ENCODE measurements at places on chromosomes 16 and 17.

DNA sequence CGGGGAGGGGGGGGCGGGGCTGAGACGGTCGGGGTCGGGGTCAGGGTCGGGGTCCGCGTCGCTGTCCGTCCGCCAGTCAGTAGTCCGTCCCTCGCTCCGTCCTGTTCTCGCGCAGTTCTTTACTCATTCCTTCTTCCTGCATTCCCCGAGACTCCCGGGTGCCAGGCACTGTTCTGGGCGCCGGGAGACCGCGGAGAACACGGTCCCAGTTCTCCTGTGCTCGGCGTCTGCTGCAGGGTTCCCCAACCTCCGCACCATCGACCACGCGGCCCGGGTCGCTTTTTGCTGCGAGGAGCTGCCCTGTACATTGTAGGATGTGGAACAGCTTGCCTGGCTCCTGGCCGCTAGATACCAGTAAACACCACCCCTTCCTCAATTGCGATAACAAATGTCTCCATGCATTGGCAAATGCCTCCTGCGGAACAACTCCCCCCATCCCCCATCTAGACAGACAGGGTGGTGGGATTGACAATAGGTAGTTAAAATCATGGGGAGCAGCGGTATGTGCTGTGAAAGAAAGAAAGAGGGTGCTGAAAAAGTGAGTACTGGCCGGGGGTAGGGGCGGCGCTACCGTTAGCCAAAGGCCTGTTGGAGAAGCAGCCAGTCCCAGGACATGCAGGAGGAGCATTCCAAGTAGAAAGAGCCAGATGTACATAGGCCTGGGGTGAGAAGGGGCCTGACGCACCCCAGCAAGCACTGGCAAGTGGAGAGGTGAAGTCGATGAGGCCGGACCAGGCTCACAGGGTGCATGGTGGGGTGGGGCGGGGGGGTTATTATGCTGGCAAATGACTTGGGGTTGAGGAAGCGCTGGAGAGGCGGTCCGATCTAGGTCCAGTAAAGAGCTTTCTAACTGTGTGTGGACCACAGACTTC lies 631 bp downstream of the TRAF7 start:
- DNase-seq, result no peak

GRCh38 chr17:62009220-62009619 lies 55.9 kb downstream of the MED13 start:
- no peak for DNase-seq

DNA sequence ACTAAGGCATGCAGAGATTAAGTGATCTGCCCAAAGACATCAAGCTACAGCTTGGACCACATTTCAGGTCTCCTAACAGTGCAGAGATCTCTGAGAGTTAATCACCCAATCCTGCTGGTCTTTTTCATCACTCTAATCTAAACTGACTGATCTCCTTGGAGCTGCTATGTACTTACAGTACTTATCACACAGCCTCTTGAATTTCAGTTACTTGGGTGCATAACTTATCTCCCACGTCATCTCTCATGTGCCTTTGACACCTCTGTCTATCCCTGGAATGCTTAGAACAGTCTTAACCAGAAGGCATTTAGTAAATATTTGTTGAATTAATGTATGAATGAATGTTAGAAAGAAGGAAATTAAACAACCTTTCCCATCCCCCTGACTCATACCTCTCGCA lies 139.0 kb downstream of the SNX11 start:
- DNase-seq, result no peak

DNA sequence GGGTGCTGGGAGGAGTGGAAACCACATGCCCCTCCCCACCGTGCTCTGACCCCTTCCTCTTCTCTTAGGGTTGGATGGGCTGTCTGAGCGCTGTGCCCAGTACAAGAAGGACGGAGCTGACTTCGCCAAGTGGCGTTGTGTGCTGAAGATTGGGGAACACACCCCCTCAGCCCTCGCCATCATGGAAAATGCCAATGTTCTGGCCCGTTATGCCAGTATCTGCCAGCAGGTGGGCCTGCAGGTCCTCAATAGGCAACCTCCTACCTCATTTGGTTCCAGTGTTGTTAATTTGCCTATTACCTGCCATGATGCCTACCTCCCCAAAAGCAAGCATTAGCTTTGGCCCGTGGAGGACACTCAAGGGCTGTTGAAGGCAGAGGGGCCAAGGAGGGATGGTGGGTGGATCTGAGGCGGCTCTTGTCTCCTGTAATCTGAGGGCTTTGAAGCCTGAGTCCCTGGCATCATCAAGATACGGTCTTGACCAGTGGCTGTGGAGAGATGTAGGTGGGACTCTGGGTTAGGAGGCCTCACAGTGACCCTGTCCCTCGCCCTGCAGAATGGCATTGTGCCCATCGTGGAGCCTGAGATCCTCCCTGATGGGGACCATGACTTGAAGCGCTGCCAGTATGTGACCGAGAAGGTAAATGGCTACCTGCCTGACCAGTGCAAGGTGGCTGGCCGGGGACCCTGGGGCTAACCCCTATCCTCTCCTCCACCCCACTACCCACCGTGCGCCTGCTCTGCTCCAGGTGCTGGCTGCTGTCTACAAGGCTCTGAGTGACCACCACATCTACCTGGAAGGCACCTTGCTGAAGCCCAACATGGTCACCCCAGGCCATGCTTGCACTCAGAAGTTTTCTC lies 3.4 kb downstream of the ALDOA start:
- DNase-seq, result peak; percentile 66

DNA sequence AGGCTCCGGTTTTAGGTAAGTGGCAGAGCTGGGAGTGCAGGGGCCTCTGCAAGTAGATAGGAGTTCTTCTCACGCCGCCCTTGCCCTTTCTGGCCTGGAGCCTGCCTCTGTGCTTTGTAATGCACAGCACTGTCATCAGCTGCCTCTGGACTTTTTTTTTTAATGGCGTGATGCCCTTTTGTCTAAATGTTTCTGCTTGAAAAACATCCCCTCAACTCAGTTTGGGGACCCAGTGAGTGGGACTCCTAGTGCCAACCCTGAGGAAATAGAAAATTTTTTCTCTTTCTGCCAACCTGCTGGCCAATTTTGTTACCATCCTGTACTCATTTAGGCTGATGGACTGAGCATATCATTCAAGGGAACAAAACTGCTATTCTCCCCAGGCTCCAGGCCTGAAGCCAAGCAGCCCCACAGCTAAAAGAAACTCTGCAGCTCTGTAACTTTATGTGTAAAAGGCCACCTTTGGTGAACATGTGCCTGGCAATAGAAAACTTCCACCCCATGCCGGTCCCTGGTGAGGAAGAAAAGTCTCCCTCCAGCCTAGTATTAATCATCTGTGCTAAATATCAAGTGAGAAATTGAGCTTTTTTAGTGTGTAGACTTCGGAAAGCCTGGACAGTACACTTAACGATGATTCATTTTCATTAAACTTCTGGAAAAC lies 22.5 kb downstream of the SLC6A2 start:
- no peak for DNase-seq

DNA sequence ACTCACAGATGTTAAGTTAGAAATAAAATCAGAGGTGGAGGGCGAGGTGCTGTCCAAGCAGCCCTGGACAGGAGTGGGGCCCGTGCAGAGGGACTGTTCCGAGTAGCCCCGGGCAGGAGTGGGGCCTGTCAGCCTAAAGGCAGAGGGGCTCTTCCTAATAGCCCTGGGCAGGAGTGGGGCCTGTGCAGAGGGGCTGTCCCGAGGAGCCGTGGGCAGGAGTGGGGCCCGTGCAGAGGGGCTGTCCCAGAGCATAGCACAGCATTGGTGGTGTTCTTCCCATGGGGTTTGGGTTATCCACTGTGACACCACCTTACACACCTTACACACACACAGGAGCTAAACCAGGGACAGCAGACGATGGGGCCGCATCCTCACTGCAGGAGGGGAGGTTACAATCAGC lies 10.4 kb downstream of the CEP131 start:
- no peak for DNase-seq

GRCh38 chr17:46175891-46176290 lies 17.3 kb downstream of the KANSL1 start:
- no peak for DNase-seq

DNA sequence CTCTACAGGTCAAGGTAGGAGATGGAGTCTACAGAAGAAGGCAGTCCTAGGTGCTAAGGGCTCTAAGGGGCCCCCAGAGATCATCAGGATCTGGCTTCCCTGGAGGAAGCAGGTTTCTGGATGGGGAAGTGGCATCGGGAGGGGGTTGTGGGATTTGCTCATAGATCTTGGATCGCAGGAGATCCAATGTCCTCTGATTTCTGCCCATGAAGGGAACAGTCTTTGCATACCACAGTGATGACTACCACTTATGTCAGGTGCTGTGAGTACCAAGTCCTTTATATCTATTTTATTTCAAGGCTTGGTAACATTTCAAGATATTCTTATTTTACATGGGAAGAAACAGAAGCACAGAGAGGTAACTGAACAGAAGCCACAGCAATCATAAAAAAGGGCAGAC lies 164.0 kb downstream of the RGS9 start:
- DNase-seq, result no peak

DNA sequence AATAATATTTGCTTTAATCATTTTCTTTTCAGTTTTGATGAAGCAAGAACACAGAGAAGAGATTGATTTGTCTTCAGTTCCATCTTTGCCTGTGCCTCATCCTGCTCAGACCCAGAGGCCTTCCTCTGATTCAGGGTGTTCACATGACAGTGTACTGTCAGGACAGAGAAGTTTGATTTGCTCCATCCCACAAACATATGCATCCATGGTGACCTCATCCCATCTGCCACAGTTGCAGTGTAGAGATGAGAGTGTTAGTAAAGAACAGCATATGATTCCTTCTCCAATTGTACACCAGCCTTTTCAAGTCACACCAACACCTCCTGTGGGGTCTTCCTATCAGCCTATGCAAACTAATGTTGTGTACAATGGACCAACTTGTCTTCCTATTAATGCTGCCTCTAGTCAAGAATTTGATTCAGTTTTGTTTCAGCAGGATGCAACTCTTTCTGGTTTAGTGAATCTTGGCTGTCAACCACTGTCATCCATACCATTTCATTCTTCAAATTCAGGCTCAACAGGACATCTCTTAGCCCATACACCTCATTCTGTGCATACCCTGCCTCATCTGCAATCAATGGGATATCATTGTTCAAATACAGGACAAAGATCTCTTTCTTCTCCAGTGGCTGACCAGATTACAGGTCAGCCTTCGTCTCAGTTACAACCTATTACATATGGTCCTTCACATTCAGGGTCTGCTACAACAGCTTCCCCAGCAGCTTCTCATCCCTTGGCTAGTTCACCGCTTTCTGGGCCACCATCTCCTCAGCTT lies 45.0 kb downstream of the ESRP2 start:
- no peak for DNase-seq

GRCh38 chr17:6046931-6047330 lies 23.2 kb upstream of the WSCD1 start:
- no peak for DNase-seq

DNA sequence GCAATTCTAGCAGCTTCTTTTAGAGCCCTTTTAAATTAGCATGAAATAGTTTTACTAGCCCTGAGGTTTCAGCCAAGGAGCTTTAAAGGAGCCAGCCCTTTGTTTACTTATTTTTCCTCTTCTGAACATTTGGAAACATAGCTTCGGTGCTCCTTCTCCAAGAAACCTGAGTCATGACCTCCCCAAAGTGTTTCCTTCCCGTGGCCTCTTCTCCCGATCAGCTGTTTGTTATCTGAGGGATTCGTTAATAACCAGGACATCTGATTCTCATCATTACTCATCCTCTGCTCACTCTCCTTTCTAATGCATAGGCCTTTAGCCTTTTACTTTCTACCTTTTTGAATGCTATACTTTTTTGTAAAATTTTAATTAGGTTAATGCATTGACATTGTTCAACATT lies 204.5 kb downstream of the WWOX start:
- no peak for DNase-seq

- DNase-seq, result no peak
These were observed 135.9 kb downstream of the KATNIP start for GRCh38 chr16:27685807-27686206.

DNA sequence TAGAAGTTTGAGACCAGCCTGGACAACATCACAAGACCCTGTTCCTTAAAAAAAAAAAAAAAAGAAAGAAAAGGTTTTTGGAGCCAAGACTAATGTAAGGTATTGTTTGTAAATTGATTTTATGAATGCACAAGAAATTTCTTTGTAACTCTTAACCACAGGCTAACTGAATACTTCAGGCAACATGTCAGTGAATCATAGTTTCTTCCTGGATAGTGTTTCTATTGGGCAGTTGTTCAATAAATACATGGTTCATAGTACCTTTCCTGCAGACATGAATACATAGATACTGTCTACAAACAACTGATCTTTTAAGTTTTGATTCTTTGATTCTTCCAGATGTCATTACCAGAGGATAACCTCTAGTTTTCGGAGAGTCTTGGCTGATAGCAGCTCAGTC lies 11.6 kb downstream of the DDX42 start:
- no peak for DNase-seq

DNA sequence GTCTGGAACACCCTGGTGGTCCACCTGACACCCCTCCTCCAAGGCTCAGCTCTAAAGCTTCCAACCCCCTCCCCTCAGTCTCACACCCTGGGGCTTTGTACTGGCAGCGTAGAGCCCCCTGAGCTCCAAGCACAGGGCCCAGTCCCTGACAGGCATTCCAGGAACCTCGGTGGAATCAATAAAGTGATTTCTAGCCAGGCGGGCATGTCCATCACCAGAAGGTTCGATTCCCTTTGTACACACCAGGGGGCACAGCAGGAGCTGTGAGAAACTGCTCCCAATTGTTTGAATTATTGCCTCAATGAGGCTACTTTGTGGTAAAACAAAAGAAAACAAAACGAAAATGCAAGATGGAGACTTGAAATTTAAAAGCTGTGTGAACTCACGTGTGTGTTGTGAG lies 51.8 kb downstream of the SMPD3 start:
- DNase-seq, result peak; percentile 73

- DNase-seq, result no peak
These were observed 105.8 kb upstream of the ADAMTS18 start for GRCh38 chr16:77540646-77541045.

DNA sequence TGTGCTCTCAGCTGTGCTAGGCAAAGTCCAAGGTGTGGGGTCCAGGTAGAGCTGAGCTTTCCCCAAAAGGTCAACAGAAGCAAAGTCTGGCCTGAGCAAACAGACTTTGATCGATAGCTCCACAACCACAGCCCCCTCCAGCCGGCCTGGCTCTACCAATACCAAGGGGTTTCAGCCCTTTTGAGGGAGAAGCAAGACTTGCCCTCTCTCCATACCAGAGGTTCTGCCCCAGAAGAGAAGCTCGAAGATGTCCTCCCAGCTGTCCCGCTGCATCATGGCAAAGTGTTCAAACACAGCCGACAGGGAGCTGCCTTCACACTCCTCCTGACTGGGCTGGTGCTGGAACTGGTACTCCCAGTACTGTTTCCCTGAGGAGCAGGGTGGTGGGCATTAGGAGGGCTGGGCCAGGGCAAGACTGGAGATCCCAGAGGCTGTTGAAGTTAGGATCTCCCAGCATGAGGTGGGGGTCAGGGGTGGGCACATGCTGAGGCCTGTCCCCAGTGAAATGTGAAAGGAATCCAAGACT lies 1.7 kb downstream of the VTN start:
- DNase-seq, result no peak

DNA sequence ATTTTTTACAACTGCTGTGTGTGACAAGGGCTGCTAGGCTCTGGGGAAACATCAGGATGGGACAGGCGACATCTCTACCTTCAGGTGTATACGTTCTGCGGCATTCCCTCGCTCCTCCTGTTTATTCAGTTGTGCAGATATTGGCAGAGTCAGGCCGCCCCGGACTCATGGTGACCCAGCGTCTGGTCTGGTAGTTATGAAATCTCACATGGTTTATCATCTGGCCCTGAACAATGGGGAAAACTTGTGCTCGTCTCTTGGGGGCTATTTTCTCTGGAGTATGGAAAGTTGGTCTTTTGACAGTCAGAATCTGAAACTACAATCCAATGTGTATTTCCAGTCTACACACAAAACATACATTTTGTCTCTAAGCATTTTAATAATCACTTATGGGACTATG lies 3.3 kb downstream of the MARCHF10 start:
- no peak for DNase-seq

- no peak for DNase-seq
These were observed 113.6 kb downstream of the SMG6 start for GRCh38 chr17:2190014-2190413.

Data from CD4-positive, alpha-beta T cell treated with Interleukin-12 subunit alpha and Interleukin-12 subunit beta, for 1 hour (primary cell).